ENCODE measurements at places on chromosomes 6 and 20.

DNA sequence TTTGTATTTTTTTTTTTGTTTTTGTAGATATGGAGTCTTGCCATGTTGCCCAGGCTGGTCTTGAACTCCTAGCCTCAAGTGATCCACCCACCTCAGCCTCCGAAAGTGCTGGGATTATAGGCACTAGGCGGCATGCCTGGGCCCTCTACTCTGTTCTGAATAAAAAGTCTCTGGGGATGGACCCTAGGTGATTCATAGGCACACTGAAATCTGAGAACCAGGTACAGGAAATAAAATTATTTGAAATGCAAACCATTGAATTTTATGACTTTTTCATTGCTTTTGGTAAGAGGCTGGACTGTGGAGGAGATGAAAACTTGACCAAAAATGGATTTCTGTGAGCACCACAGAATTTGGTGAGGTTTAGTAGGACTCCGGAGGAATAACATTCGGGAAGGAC lies 117.5 kb downstream of the PRIM2 start:
- no peak for DNase-seq

GRCh38 chr6:74431873-74432580 lies 736.0 kb downstream of the CD109 start:
- DNase-seq, result no peak

DNA sequence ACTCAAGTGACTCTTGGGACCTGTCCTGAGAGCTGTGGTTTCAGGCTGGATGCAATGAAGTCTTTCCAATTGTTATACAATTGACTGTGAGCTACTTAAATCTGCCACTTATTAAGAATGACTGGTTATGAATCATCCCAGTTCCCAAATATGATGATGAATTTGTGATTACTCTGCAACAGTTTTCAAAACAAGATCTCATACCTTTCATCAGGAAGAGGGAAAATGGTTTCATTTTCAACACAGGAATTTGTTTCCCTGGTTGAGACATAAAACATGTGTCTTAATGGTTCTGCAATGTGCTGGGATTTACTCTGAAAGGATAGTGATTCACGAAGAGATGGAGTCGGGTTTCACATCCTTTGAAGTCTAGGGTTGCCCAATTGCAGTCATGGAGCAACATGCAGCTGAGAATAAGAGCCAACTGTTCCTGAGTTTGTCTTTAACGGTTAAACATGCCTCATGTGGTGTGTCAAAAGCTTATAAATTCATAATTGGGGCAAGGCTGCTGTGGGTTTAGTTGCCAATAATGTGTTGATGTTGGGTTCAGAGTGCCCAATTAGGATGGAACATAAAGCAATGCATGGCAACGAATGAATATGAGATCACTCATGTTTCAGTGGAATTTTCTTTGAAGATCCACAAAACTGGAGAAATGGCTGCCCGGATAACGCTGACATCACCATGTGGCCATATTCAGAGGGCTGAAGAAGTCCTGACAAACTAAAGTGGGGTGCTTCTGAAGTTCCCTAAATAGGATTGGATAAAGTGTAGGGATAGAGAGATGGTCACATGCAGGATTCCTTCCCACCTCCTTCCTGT lies 41.0 kb downstream of the CYP24A1 start:
- DNase-seq, result no peak

GRCh38 chr20:15523400-15523799 lies 1049.8 kb downstream of the KIF16B start:
- DNase-seq, result no peak

- no peak for DNase-seq
These were observed 124.5 kb upstream of the PRND start for GRCh38 chr20:4597215-4597614.

- no peak for DNase-seq
These were observed 628.0 kb upstream of the NRSN1 start for GRCh38 chr6:23498013-23498412.

DNA sequence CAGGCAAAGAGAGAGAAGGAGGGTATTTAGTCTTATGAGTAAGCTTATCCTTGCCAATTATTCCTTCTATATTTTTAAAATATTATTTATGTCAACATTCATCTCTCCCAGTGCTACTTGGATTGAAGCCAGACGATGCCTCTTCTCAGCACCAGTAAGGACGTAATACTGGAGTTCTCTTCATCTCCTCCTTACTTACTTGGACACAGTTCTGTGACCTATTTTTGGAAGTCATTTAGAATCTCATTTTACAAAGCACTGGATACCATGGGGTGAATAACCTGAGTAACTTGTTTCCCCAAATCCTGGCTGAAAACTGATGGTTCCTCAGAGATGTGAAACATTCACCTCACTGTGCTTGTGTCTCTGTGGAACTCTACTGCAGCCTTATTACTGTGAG lies 137.4 kb upstream of the LAMP5 start:
- no peak for DNase-seq

DNA sequence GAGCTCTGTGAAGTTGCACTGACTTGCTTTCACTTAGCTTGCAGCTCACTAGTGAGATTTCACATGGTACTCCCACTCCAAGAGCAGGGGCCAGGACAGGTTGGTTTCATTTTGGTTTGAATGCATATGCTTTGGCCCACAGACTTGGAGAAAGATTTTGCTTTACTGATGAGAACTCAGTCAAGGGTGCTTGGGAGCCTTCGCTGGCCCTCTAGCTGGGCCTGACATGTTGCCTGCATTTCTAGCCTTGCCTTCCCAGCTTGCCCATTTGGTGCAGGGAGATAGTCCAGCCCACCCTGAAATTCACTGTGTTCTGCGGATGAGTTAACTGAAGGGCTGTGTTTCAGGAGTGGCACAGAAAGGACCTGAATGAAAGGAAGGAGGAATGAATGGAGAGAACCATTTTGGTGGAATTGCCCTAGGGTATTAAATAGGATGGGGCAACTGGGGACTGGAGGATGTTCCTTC lies 1.9 kb downstream of the SGK1 start:
- DNase-seq, result no peak

DNA sequence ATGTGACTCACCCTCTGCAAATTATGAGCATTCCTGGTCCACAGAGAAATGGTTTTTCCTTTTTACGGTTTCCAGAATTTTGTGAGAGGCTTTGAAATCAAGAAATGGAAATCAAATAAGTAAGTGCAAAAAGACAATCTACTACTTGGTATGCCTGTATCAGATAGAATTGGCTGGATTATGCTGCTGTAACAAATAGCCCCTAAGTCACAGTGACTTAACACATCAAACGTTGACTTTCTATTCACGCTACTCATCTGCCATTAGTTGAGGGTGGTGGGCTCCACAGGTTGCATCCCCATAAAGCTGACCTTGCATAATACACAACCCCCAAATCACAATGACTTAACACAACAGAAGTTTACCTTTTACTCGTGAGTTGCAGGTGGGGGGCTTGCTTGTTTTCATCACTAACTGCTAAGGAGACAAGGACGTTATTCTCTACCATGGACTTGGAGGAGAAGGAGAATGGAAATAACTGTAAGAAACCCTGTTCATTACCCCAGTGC lies 44.4 kb downstream of the TSHZ2 start:
- DNase-seq, result no peak

- DNase-seq, result no peak
These were observed 643.8 kb upstream of the AGPAT4 start for GRCh38 chr6:161917645-161918044.

DNA sequence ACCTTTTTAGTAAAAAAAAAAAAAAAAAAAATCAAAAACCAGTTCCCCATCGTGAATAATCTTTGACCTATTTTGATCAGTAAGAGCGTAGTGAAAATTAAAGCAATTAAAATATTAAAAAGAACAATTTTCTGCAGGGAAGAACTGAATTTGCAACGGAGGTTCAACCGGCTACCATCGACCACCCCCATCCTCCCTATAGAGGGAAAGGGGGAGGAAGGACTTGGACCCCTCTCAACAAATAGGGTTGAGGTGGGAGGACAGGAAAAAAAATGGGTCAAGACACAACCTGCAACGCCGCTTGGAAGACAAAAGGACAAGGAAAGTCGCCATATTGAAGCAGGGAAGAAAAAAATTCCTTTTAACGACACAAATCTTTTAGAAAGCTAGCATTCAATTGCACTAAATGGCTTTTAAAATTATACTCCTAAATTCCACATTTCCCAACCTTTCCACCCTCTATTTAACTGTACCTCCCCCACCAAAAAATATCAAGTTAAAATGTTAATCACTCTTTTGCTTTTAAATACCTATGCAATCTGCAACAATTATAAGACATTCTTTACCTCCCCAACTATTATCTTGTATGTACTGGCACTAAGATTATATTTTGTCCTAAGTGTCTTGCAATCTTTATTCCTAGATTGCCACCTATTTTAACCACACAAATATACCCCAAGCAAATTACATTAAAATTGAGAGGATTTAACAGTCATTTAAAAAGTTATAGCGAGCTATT lies 1.7 kb downstream of the PPP1R10 start:
- peak; percentile 74 for DNase-seq

DNA sequence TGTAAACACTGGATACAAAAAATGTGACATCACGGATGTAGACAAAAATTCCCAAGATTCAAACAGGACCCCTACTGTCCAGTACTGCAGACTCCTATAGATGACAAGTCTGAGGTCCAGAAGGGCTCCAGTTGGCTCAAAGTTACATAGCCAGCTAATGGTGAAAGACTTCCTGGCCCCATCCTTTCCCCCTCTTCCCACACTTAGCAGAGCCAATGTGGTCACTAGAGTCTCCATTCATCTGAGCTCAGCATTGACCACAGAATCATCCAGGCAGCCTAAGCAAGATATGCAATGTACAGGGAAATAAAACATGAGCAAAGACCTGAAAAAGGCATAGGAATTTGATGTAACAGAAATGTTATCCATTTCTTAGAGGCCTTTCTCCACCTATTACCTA lies 180.5 kb downstream of the ADAT2 start:
- no peak for DNase-seq

DNA sequence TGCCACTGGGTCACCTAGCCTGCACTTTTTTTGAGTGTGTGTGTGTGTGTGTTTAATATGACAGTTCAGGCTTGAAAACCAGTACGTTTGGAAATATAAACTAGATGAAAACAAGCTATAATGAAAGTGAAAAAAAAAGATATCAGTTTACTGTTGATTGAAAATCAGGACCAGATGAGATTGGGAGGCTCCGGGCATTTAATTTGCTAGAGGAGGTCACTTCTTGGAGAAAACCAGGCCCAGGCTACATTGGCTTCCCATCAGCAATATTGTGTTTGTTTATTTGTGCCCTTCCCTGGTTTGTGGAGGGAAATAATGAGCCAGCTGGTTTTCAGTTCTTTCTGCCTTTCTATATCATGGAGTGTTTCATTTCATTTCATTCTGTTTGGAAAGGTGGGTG lies 246.6 kb upstream of the JAG1 start:
- DNase-seq, result no peak

DNA sequence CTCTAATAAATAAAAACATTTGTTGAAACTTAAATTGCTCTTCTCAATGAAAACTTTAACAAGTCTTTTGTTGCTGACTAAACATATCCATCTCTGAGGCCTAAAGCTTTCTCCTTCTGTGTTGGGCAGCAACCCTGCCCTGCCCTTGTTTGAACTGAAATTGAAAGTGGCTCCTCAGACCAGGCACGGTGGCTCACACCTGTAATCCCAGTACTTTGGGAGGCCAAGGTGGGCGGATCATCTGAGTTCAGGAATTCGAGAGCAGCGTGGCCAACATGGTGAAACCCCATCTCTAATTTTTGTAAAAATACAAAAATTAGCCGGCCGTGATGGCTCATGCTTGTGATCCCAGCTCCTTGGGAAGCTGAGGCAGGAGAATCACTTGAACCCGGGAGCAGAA lies 29.2 kb upstream of the GNRH2 start:
- no peak for DNase-seq

- DNase-seq, result no peak
These were observed 391.1 kb upstream of the HSF2 start for GRCh38 chr6:122008101-122008999.

- DNase-seq, result no peak
These were observed 197.3 kb downstream of the CENPW start for GRCh38 chr6:126537061-126537816.

GRCh38 chr6:158654498-158654897 lies 4.6 kb downstream of the SYTL3 start:
- no peak for DNase-seq

DNA sequence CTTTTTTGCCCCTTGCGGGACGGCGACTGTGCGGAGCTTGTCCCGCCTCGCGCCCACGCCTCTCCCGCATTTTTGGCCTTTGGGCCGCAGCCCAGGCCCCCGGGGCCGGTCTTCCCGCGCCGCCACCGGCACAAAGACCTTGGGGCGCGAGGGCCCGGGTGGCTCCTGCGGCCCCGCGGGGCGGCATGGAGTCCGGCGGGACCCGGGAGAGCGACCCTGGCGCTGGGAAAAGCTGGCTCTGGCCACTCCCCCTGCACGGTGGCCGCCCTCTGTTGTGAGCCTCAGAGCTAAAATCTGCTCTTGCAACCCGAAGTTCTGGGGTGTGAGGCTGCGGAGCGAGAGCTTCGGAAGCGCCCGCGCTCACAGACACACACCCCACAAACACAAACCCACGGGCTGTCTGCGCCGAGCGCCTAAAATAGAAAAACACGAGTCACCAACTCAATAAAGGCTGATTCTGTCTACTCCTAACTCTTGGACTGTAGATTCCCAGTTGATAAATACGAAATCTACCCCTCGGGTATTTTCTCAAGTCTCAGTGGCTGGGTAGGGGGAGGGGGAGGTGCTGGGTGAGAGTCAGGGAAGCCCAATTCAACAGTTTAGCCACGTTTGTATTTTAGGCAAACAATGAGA lies 496 bp upstream of the BEND3 start:
- DNase-seq, result peak; percentile 54

DNA sequence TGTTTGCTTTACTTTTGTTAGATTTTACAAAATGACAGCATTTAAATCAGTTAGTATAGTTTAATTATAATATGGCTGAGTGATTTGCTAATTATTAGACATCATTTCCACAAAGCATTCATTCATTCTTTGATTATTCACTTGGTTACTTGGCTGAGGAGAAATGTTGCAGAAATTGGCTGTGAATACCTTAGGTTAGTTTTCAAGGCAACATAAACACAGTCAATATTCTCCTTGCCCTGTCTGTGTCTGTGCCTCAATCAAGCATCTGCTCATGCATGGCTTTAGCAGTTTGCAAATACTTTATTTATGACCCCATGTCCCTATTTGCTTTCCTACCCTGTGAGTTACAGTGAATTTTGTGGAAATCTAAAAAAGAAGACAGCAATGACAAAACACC lies 718.3 kb downstream of the EPM2A start:
- DNase-seq, result no peak

DNA sequence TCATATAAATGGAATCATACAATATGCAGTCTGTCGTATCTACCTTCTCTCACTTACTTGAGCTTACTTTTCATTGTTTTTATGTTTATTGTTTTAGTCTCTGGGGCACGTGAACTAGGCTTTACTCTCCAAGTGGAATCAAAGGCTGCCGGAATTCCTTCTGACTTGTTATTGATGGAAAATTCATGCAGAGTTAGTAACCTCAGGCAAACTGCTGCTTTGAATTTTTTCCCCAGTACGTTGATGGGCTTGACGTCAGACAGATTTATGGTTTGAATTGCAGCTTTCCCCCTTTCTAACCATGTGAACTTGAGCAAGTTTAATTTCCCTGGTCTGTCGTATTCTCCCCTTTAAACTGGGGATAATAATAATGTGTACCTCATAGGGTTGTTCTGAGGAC lies 68.6 kb downstream of the ZDHHC14 start:
- DNase-seq, result no peak

- DNase-seq, result no peak
These were observed 368.8 kb upstream of the SASH1 start for GRCh38 chr6:147973806-147974205.
